ENCODE measurements at places on chromosomes 5 and 9.

GRCh38 chr5:31485376-31486207, 46.3 kb downstream of the DROSHA start:
- DNase-seq: no peak

GRCh38 chr9:137105814-137106661, 8.5 kb downstream of the DPP7 start:
- no peak for DNase-seq

DNA sequence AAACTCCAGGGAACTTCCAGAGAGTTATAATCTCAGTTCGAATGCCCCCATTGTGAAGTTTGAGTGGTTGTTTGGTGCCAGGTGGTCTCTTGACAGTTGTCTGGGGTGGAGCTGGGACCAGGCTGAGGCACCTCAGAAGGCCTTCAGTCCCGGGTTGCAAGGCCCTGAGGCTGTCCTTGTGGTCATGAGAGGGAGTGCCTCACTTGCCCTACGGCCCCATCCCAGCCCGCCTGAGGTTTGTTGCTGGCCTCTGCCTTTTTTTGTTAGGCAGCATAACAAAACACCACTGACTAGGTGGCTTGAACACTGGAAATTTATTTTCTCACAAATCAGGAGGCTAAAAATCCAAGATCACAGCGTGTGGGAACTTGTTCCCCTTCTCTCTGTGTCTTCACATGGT, 73.0 kb upstream of the PAPPA start:
- DNase-seq: no peak

DNA sequence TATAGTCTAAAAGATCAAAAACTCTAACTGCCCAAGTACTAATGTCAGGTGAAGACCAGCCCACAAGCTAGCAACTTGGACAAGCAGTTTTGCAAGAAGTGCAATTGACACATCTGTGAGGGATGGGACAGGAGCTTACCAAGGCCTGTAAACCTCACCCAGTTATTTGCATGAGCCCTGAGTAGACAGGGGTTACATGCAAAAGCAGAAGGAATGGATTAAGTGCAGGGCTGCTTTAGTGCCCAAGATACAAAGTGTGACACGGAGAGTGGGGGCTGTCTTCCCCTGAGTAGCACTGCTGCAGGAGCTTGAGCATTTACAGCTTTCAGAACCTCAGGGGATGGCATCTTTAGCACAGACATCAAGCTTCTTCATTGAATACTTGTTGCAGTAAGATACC, 286.7 kb downstream of the ELAVL2 start:
- DNase-seq: no peak

DNA sequence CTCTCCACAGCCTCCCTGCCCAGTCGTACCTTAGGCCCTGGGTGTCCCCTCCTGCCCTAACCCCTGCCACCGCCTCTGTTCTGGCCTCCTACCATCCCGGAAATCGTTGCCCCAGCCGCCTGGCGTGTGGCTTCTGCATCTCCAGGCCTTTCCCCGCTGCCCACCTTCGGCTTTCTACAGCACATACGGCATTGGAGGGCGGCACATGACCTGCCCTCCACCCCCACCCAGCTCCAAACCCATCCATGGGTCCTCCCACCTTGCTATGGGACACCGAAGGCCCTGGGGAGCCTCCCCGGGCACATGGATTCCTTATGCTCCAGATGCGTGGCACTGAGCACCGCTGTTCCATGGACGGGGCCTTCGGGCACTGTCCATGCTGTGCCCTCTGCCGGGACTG, 32.0 kb downstream of the FGF18 start:
- DNase-seq: no peak

GRCh38 chr9:102534031-102534430, 461.1 kb upstream of the CYLC2 start:
- DNase-seq: no peak

- no peak for DNase-seq
These were observed 41.2 kb upstream of the SNAPC3 start for GRCh38 chr9:15381491-15381890.

GRCh38 chr9:127262602-127263001, 2.0 kb upstream of the GARNL3 start:
- no peak for DNase-seq

DNA sequence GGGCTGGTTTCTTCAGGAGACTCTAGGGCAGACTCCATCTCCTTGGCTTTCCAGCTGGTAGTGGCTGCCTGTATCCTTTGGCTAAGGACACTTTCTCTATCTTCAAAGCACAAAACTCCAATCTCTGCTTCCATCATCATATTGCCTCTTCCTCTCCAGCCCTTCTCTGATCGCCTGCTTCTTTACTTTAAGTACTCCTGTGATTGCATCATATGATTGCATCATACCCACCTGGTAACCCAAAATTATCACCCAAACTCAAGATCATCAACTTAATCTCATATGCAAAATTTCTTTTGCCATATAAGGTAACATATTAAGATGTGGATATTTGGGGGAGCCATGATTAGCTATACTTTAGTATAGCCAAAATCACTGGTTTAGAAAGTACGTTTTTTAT, 1092.6 kb upstream of the CDH6 start:
- DNase-seq: no peak

- DNase-seq: no peak
These were observed 711 bp downstream of the IRX1 start for GRCh38 chr5:3596261-3596825.

DNA sequence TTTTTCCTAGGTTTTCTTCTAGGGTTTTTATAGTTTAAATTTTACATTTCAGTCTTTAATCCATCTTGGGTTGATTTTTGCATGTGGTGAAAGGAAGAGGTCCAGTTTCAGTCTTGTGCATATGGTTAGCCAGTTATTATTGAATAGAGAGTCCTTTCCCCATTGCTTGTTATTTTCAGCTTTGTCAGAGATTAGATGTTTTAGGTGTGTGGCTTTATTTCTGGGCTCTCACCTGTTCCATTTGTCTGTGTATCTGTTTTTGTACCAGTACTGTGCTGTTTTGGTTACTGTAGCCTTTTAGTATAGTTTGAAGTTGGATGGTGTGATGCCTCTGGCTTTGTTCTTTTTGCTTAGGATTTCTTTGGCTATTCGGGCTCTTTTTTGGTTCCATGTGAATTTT, 25.8 kb downstream of the NIPBL start:
- DNase-seq: no peak

GRCh38 chr5:157387683-157388093, 72.3 kb upstream of the NIPAL4 start:
- DNase-seq: no peak

All from stimulated activated CD4-positive, alpha-beta T cell treated with anti-CD3 and anti-CD28 coated beads, Interleukin-15, amount 100 ng/mL, for 24 hours (primary cell).